CD4-positive, alpha-beta T cell treated with Interleukin-12 subunit alpha and Interleukin-12 subunit beta, for 1 hour (primary cell): ENCODE measurements at places on chromosomes 2 and 18.

DNA sequence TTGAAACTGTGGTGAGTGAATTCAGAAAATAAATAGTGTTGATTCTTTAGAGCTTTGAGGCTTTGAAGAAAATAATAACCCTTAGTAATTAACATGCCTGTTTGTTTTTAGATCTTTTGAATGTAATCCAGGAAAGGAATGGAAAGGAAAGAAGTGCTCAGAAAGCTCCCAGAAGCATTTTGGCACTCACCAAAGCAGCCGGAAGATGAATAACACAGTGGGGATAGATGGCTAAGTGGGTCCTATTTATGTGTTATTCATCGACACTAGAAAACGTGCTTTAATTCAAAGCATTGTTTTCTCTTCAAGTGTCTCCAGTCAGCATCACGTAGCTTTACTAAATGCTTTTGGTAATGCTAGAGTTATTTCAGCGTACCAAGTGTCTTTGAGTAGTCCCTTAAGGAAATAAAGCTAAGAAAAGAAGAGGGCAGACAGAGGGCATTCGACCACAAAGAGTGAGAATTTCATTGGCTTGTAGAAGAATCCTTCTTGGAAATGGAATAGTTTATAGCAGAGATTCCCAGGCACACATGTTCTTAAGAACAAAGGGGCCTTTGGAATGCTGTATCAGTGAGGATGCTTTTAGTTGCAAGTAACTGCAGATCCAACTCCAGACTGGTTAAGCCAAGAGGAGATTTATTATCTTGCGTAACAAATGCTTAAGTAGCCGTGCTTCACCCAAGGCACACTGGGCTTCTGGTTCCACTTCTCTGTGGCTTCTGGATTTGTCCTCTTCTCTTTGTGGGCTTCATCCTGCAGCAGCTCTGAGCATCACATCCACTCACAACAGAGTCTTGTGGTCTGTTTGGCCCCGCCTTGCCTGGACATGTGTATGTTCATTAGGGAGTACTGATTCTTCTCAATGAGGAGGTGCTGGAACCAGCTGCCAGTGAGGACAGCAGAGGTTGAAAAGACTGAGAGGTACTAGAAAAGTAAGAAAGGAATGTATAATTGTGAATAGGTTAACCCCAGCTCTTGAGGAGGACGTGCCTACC is 63.6 kb upstream of the LTBP1 start:
- DNase-seq, result no peak

DNA sequence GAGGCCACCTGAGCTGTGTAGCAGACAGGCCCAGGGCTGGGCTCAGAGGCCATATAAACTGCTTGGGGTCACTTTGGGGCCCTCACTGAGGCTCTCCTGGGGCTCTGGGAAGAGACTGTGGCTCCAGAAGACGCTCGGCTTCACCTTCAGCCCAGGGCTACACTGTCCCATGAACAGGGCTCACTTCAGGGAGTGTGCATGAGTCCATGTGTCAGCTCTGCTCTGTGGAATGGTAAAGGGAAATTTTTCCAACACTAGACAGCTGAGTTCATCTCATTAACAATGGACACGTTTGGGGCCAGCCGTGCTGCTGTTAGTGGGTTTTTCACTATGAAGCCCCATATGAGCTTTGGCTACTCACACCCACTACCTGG is 65.4 kb upstream of the TFCP2L1 start:
- no peak for DNase-seq

GRCh38 chr2:157075924-157076323 is 181.6 kb upstream of the GALNT5 start:
- DNase-seq, result no peak

DNA sequence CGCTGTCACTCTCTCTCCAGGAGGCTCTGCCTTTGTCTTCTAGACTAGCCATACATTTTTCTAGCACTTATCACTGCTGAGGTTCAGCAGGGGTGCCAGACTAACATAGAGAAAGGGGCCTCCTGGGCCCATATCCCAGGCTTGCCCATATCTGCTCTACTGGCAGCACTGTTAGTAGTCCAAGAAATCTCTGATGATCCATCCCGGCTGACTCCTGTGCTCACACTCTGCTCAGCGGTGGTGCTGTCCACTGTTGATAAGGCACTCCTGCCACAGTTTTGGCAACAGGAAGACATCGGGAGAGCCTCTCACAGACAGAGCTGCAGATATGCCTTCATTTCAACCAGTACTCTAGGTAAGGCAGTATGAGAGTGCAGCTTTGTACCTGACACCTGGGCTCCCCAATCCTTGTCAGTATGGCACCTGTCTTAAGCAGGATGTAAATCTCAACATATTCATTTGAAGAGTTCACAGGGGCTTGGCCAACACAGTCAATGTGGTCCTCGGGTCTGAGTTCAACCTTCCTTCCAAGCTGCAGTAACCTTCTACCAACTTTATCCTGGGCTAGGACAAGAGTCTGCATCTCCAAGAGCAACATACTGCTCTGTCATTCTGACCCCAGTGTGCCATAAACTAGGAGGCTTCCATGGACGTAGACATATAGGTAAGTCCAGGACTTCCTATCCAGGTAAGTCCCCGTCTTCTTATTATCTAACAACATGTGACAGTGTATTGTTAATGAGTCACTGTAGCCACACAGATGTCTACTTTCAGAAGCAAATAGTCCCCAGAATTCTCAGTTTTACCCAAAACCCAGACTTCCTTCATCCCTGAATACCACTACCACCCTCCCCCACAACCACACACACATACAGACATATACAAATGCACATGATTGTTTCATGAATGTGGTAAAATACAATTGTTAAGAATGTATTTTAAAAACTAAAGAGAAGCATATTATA is 16.2 kb downstream of the KLF7 start:
- DNase-seq, result no peak

DNA sequence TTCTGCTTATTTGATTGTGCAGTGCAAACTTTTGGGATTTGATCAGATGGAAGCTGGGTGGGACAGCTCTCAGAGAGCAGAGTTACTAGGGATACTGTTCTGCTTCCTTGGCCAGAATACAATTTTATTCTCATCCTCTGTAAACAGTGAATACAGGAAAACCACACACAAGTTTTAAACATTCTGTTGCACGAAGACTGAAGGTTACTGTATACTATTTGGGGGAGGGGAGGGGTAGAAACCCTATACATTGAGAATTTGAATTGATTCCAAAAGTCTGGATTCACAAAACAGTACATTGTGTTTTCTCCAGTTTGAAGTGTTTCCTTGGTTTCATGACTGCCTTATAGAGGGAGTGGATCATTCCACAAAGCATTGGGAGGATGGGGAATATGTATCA is 149.9 kb downstream of the SETBP1 start:
- no peak for DNase-seq
